ENCODE measurements at places on chromosomes 3 and 15.

DNA sequence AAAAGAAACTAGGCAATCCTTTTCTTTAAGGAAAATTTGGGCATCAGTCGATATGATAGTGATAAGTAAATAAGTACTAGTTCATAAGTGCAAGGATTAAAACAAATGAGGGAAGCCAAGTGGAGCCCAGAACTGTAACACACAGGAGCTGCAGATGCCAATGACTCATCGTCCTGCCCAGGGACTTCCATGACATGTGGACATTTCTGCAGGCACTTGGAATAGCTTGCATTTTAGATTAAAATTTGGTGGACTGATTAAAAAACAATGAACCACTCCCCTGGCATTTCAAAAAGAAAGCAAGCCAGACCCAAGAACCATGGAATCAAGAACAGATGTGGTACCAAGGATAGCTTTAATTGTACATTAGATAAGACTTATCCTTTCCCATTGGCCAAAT, 2.9 kb downstream of the SAMD7 start:
- no peak for DNase-seq

DNA sequence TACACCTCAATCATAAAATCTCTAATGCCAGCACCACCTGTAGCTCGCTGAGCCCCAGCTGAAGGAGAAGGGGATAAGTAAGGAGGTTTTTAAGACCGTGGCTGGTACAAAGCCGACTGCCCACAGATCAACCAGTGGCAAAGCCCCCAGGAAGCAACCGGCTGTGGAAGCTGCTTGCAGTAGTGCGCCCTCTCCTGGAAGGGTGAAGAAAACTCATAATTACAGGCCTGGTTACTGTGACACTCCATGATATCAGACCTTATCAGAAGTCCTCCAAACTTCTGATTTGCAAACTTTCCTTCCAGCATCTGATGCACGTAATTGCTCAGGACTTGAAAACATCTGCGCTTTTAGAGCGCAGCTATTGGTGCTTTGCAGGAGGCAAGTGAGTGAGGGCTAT, 63.1 kb upstream of the MCTP2 start:
- no peak for DNase-seq

GRCh38 chr3:72820415-72820814, 27.8 kb downstream of the SHQ1 start:
- no peak for DNase-seq

GRCh38 chr3:189698811-189699210, 67.6 kb downstream of the TP63 start:
- no peak for DNase-seq
